ENCODE measurements at places on chromosomes 1 and 21. TPM values are rescaled to one million over a fixed set of nuclear protein-coding genes. Genes with fewer than 3 reads are reported as not detected.

- peak; percentile 67 for DNase-seq
Measured at GRCh38 chr1:21638531-21639341, 30.4 kb downstream of the RAP1GAP start.

- DNase-seq: peak; percentile 54
Measured at GRCh38 chr1:214281720-214282629, 1.0 kb downstream of the SMYD2 start.

The ADORA3 gene
- total RNA-seq: not detected

The UTP25 gene
- 5.4 TPM for total RNA-seq

DNA sequence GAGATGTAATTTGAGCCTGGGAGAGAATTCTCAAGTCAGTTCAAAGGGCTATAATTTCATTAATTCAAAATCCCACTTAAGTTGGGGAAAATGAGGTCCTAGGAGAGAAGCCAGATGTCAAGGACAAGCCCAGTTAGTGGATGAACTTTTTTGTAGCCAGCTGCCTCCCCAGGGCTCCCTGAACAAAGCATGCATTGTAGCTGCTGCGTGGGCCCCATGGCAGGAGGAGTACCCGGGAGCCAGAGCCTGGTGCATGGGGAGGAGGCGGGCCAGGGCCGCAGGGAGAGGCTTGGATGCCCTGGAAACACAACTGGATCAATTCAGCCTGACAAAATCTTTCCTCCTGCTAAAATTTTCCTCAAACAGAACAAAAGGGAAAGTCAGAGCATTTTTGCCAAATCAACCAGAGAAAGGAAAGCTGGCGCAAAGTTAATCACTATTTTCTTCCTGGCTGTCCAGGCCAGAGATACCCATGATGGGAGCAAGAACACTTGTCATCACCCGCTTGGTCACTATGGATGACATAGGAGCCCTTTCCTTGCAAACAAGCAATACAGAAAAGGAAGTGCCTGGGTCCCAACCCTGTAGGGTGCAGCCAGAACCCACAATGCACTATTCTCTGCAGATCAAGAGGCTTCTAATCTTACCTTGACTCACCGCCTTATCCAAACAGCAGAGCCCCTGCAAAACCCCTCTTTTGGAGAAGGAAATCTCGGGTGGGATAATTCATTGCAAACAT lies 248.1 kb upstream of the RAB4A start:
- peak; percentile 79 for DNase-seq

The CFAP107 gene
- not detected for total RNA-seq

The AMPD1 gene
- 31.1 TPM for total RNA-seq

The CNKSR1 gene
- total RNA-seq: 13.0 TPM

GRCh38 chr1:166980818-166981217 lies 5.5 kb upstream of the ILDR2 start:
- no peak for DNase-seq

DNA sequence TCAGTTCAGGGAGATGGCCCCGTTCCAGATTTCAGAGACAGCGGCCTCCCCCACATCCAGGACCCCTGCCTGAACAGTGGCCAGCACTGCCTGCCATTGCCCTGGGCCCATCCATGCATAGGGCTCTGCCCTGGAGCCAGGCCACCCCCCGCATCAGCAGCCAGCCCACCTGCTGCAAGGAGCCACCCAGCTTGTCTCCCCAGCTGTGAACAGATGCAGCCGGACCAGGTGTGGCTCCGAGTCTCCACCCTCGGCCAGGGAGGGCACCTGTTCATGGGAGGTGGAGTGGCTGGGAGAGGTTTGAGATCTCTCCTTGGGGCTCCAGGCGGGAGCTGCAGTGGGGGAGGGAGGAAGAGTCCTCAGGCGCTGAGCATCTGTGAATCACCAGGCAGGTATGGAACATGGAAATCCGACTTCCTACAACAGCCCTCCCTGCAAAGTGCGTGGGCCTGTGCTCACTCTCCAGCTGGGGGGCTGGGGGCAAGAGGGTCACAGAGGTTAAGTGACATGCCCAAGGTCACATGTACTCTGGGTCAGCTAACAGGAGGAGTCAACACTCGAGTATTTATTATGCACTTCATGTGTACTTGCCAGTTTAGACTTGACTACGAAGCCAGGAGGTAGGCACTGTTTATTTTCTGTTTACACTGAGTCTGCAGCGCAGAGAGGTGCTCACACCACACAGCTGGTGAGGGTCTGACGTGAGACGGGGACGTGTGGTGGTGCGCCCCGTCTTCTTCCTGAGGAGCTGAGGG lies 4.8 kb upstream of the HES5 start:
- peak; percentile 42 for DNase-seq

The BATF3 gene
- 3.0 TPM for total RNA-seq

The KCNA2 gene
- 4.8 TPM for total RNA-seq

- DNase-seq: no peak
Measured at GRCh38 chr1:246932366-246932700, 585 bp upstream of the AHCTF1 start.

DNA sequence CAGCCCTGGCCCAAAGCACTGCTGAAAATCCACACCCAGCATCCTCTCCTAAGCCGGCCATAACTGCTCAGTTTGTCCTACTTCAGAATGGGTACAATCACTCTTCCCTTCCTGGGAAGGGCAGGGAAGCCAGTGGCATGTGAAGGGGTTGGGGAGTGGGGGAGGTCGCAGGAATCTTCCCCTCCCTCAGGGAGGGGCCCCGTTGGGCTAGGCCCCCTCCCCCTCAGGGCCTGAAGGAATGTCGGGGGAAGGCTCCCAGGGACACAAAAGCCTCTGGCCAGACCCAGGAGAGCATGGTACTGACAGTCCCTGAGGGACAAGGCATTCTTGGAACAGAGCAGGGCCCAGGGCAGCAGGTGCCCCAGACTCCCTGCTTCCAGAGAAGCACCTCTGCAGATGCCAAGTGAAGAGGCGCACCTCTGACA lies 1.2 kb downstream of the ELOVL1 start:
- DNase-seq: no peak

GRCh38 chr1:151577173-151577572 lies 34.7 kb upstream of the SNX27 start:
- no peak for DNase-seq

- DNase-seq: no peak
Measured at GRCh38 chr21:45260191-45260825, 27.4 kb downstream of the POFUT2 start.

GRCh38 chr1:115090956-115091355 lies 1.7 kb upstream of the TSPAN2 start:
- DNase-seq: no peak

- DNase-seq: no peak
Measured at GRCh38 chr1:14713077-14713476, 114.6 kb downstream of the KAZN start.

DNA sequence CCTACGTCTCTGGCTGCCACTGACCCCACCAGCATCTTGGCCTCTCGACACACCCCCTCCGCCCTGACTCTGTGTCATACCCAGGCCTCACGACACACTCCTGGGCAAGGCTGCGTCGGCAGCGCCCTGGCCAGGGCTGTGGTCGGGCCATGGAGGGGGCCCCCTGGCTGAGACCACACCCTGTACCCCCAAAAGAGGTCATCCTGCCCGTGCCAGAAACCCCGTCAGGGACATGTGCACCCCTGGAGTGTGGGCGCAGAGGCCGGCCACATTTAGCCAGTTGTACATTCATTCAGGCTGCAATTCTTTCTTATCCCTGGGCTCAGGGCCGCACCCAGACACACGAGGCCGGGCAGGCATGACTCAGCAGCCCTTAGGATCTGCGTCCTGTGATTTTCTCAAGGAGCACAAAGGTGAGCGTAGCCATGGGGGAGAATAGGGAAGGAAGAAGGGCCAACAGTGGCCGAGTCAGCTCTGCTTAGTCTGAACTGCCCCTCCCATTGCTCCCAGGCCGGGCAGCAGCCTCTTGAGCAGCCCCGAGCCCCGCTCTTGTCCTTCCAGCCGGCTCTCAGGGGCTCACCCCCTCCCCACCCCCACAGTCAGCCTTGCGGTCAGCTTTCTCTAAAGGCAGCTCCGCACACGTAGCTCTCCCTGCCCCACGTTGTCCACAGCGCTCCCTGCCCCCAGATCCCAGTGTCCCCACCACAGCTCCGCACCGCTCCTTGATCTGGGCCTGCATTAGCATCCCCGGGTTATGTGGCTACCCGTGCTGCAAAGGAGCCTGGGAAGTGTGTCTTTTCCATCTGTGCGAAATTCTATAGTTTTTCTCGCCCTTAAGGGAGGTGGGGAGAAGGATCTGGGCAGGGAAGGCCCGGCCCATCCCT lies 7.9 kb downstream of the CSTB start:
- no peak for DNase-seq

- DNase-seq: peak; percentile 84
Measured at GRCh38 chr1:78840453-78841271, 165.9 kb downstream of the ADGRL4 start.

The SLC27A3 gene
- 15.2 TPM for total RNA-seq

GRCh38 chr1:147238053-147238902 lies 4.2 kb upstream of the CHD1L start:
- no peak for DNase-seq

The SPATA21 gene
- not detected for total RNA-seq

The RHBG gene
- 0.31 TPM for total RNA-seq

The TPTE gene
- not detected for total RNA-seq

All from tongue (tissue), 3 donors.